ENCODE measurements at places on chromosomes 16 and 17.

GRCh38 chr17:5825717-5826330 lies 241.5 kb upstream of the NLRP1 start:
- no peak for DNase-seq

- DNase-seq: no peak
Observed at GRCh38 chr16:63067141-63067540, 1030.9 kb upstream of the CDH8 start.

GRCh38 chr16:46908540-46909372 lies 24.6 kb downstream of the GPT2 start:
- peak; percentile 75 for DNase-seq

- DNase-seq: peak; percentile 89
Observed at GRCh38 chr17:7204828-7205461, 14.7 kb downstream of the DLG4 start.

All from testis (tissue), 5 donors.